ENCODE measurements at places on chromosomes 16 and 17.

- no peak for DNase-seq
Measured at GRCh38 chr16:3587547-3588110, 10.4 kb upstream of the NLRC3 start.

DNA sequence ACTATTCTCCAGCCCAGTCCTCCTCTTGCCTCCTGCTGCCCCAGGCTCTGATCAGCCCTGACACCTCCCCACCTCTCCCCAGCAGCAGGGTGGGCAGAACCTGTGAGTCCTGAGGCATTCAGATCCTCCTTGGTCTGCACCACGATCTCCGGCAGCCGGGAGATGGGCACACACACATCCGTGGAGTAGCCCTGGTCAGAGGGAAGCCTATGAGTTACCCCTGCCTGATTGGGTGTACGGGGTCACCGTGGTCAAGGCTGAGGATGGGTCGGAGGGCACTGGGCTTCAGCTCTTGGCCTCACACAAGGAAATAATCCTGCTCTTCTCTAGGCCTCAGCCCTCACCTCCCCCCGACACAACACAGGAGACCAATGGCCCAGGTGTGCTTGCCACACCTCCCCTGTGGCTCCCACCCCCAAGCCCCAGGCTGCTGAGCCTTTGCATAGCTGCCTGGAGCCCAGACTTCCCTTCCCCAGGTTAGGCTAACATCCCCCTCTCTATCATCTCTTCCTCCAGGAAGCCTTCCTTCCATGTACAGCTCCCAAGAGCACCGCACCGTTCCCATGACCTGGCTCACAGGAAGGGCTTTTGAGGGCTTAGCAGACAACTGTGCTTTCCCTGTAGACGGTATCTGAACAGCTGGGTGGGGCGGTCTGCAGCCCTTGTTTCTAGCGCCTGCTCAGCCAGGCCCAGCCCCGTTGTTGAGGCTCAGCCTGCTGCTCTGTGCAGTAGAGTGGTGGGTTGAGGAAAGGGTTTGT, 3.7 kb downstream of the LDHD start:
- DNase-seq: no peak

DNA sequence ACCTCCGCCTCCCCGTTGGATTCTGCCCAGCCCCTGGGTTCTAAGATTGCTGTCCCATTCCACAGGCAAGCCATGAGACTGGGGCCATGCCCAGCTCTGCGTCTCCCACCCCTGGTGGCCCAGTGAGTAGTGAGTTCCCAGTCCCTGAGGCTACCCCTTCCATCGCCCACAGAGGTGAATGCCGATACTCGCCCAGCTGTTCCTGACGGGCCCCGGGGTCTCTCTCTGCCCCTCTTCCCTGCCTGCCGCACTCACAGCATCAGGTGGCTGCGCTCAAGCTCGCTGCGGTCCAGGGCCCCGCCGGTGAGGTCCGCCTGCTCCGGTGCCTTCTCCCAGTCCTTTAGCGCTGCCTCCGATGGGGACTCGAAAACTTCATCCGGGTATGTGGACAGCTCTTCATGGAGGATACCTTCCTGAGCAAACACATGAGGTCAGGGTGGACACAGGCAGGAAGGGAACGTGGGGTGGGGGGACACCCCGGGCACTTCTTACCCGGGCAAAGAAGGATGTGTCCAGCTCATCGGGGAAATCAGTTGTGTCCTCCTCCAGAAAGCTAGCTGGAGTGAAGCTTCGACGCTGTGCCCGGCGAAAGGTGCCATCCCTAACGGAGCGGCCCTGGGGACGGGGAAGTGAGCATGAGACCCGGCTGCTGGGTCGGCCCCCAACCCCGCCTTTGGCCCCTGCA, 8.8 kb downstream of the SNRNP25 start:
- DNase-seq: no peak

- DNase-seq: no peak
Measured at GRCh38 chr16:17416461-17417311, 54.1 kb downstream of the XYLT1 start.

GRCh38 chr17:38434178-38434665, 6.0 kb downstream of the ARHGAP23 start:
- DNase-seq: no peak

- peak; percentile 69 for DNase-seq
Measured at GRCh38 chr17:80866050-80866793, 125.4 kb upstream of the CHMP6 start.

- DNase-seq: no peak
Measured at GRCh38 chr16:2979669-2980226, 498 bp downstream of the PKMYT1 start.

DNA sequence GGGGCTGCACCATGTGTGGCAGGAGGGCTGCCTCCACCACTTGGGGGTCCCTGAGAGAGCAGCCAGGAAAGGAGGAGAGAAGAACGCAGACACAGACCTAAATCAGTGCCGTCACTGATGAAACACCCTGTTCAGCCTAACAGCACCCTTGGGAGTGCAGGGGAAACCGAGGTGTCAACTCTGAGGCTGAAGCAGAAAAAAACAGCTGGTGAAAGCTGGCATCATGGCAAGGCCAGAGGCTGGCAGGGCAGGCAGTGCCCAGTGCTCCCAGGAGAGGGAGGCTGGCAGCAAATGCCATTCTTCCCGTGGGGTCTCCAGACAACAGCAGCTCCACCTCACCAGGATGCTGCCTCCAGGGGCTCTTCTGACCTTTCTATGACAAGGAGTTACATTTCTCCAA, 23.1 kb downstream of the SPHK1 start:
- no peak for DNase-seq

- DNase-seq: no peak
Measured at GRCh38 chr16:87681981-87682570, 79.8 kb downstream of the JPH3 start.

GRCh38 chr16:23523876-23524385, 13.6 kb upstream of the GGA2 start:
- no peak for DNase-seq

- DNase-seq: no peak
Measured at GRCh38 chr16:74468807-74469525, 47.7 kb upstream of the CLEC18B start.

- no peak for DNase-seq
Measured at GRCh38 chr17:81811705-81812570, 8.0 kb downstream of the GCGR start.

DNA sequence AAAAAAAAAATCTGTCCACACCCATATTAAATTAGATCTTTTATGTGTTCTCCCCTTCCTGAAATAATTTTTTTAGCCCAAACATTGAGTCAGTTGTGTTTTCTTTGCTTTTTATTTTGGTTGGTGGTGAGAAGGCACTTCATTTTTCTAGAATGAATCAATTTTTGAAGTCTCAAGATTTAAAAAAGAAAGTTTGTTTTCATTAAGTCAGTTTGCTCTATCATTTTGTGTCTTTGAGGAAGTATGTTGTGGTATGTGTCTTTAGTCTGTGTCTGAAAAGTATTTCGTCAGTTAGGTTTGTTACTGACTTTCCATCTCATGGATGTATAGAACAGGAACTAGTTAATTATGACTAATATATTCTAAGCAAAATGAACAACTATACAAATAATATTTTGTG, 3.8 kb downstream of the IGF2BP1 start:
- no peak for DNase-seq
